ENCODE measurements at places on chromosomes 2 and 18.

DNA sequence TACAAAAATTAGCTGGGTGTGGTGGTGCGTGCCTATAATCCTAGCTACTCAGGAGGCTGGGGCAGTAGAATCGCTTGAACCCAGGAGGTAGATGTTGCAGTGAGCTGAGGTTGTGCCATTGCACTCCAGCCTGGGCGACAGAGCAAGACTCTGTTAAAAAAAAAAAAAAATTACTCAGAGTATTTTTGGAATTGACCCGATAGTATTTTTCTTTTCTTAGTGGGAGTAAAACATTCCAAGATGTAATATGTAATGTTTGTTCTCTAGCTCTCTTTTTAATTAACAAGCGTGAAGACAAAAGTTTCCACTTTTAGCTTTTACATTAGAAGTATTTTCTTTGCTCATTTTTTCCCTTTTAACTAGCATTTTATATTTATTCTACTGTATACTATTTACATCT lies 12.0 kb upstream of the TMEM18 start:
- H3K36me3 ChIP-seq = no peaks in the 10 kb centered on the region
- H3K27me3 ChIP-seq = no peaks in the 10 kb centered on the region
- H3K27ac ChIP-seq = no peak overlapping the region
- no peak for DNase-seq
- H3K4me3 ChIP-seq = no peak overlapping the region

- no peaks in the 10 kb centered on the region for H3K36me3 ChIP-seq
- peaks cover 45% of the 10 kb centered on the region for H3K27me3 ChIP-seq
- DNase-seq = no peak
- no peak overlapping the region for H3K4me3 ChIP-seq
Measured at GRCh38 chr2:11515490-11515981, 18.3 kb upstream of the GREB1 start.

DNA sequence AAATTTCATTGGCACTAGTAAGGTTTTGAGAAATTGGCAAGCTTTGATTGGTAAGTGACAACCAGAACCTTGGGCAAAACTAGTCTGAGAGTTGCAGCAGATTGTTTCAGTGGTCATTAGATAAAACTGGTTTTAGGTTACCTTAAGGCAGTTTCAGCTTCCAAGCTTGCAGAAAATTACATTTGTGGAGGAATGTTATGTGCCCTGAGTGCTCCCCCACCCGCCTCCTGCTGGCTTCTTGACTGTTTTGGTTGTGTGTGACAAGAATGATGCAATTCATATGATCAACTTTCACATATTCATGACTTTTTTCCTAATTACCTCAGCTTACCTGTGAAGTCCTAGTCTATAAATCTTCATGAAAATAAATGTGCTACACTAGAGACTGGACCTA lies 599.5 kb upstream of the ZNF804A start:
- H3K36me3 ChIP-seq = no peaks in the 10 kb centered on the region
- no peak overlapping the region for H3K4me3 ChIP-seq
- DNase-seq = no peak
- no peaks in the 10 kb centered on the region for H3K27me3 ChIP-seq

GRCh38 chr2:102141011-102141943 lies 1.3 kb upstream of the IL1R1 start:
- no peak overlapping the region for H3K27ac ChIP-seq
- H3K27me3 ChIP-seq = peaks cover 42% of the 10 kb centered on the region
- peaks cover 29% of the 10 kb centered on the region for H3K36me3 ChIP-seq

DNA sequence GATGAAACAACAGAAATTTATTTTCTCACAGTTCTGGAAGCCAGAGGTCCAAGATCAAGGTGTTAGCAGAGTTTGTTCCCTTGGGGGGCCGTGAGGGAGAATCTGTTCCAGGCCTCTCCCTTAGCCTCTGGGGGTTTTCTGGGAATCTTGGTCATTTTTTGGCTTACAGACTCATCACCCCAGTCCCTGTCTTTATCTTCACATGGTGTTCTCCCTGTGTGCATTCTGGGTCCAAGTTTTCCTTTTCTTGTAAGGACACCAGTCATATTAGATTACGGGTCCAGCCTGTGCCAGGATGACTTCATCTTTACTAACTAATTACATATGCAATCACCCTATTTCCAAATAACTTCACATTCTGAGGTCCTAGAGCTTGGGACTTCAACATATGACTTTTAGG lies 292.5 kb upstream of the TRIB2 start:
- H3K27ac ChIP-seq = no peak overlapping the region
- no peak for DNase-seq
- no peaks in the 10 kb centered on the region for H3K27me3 ChIP-seq

DNA sequence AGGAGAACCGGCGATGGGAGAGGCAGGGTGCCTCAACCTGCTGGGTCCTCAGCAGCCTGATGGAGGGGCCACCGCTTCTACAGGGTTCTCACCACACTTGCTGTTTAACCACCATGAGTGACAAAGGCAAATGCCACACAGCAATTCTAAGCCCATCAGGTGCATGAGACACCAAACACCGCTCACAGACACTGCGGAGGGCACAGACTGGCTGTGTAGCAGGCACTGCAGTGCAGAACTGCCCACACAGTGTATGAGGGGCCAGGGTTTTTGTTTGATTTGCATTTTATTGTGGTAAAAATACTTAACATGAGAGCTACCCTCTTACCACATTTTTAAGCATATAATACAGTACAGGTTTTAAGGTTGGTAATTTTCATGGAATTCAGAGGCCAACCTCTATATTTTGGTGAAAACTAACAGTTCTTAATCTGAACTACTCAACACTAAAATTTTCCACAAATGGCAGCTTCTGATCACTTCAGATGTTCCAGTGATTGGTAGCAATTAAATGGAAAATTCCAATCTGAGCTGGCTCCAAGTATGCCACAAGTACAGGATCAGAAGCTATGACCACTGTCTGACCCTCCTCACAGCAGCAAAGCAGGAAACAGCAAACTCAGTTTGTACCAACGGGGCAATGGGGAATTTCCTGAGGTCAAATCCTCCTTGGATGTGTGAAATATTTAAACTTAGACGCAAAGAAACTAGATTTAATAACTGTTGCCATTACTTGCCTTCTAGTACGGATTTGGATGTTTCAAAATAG lies 67.7 kb downstream of the FAM210A start:
- H3K27me3 ChIP-seq = no peaks in the 10 kb centered on the region
- H3K4me1 ChIP-seq = peaks cover 4% of the 10 kb centered on the region
- H3K27ac ChIP-seq = no peak overlapping the region
- no peak overlapping the region for H3K4me3 ChIP-seq

GRCh38 chr2:231727621-231728020 lies 19.3 kb downstream of the PTMA start:
- no peaks in the 10 kb centered on the region for H3K27me3 ChIP-seq
- no peak for DNase-seq
- no peak overlapping the region for H3K4me3 ChIP-seq
- H3K36me3 ChIP-seq = peaks cover 10% of the 10 kb centered on the region
- no peaks in the 10 kb centered on the region for H3K4me1 ChIP-seq

- peaks cover 25% of the 10 kb centered on the region for H3K36me3 ChIP-seq
- no peak for DNase-seq
- peak overlapping the region; percentile 18 for H3K27ac ChIP-seq
- H3K27me3 ChIP-seq = no peaks in the 10 kb centered on the region
Measured at GRCh38 chr2:239355139-239355538, 45.7 kb downstream of the HDAC4 start.

- H3K36me3 ChIP-seq = peaks cover 11% of the 10 kb centered on the region
- no peaks in the 10 kb centered on the region for H3K27me3 ChIP-seq
- H3K4me3 ChIP-seq = no peak overlapping the region
- H3K27ac ChIP-seq = no peak overlapping the region
- DNase-seq = no peak
Measured at GRCh38 chr18:74613381-74613780, 15.7 kb downstream of the ZNF407 start.

DNA sequence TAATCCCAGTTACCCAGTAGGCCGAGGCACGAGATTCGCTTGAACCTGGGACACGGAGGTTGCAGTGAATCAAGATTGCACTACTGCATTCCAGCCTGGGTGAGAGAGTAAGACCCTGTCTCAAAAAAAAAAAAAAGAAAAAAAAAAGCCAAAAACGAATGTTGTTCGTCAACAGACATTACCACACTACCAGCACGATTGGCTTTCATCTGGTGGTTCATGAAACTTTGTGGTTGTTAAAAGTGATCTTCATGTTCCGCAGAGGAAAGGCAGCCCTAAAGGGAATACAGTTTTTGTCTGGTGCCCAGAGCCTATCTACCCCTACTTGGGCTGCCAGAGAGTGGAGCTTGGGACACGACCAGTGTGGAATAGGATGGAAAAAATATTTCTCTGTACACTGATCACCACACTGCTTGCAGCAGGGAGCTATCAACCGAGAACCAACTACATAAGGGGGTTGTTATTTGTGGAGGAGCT lies 13.6 kb upstream of the CXCR4 start:
- peaks cover 95% of the 10 kb centered on the region for H3K4me1 ChIP-seq
- peak overlapping the region; percentile 87 for H3K4me3 ChIP-seq
- H3K36me3 ChIP-seq = no peaks in the 10 kb centered on the region
- DNase-seq = peak; percentile 86
- H3K27me3 ChIP-seq = no peaks in the 10 kb centered on the region

DNA sequence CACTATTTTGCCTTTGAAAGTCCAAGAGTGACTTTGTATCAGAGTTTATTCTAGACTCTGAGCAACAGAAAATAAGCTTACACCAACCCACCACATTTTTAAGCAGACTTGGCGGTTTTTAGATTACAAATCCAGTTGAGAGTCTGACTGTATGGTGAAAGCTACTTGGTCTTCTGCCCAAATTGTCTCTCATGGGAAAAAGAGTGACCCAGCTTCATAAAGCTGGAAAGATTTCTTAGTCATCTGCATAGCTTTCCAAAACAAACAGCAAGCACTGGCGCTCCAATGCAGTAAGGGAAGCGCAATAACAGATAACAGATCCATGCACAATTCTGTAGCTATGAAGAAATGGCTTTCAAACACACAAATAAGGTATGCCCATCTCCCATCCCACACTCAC lies 7.1 kb downstream of the DSG1 start:
- H3K36me3 ChIP-seq = no peaks in the 10 kb centered on the region
- H3K27me3 ChIP-seq = no peaks in the 10 kb centered on the region
- H3K4me3 ChIP-seq = no peak overlapping the region
- no peak for DNase-seq

DNA sequence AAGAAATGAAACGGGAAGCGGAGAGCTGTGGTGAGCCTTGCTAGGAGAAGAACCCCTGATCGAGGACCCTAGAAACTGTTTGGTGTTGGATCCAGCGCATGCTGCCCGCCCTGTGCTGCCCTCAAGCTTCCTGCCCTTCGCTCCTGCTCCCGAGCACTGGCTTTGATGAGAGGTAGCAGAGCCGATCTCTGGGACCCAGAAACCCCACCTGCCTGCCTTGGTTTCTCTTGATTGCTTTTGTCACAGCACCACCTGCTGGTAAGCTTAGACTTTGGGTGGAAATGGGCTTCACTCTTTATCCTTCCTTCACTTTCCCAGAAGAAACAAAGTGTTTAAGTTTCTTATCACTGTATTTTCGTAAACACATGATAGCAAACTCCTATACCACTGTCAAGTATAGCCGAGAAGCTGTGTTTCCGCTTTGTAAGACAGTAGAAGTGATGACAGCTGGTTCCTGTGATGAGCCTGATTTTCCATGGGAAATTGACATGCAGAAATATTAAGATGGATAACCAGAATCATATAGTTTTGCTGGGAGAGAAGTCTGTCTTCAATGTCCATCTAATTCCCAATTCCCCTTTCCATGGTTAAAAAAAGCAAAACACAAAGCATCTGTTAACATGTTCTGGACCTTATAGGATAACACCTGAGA lies 267.4 kb downstream of the PHLPP1 start:
- peak overlapping the region; percentile 56 for H3K4me3 ChIP-seq
- peaks cover 2% of the 10 kb centered on the region for H3K4me1 ChIP-seq
- peak; percentile 44 for DNase-seq
- H3K27ac ChIP-seq = no peak overlapping the region

DNA sequence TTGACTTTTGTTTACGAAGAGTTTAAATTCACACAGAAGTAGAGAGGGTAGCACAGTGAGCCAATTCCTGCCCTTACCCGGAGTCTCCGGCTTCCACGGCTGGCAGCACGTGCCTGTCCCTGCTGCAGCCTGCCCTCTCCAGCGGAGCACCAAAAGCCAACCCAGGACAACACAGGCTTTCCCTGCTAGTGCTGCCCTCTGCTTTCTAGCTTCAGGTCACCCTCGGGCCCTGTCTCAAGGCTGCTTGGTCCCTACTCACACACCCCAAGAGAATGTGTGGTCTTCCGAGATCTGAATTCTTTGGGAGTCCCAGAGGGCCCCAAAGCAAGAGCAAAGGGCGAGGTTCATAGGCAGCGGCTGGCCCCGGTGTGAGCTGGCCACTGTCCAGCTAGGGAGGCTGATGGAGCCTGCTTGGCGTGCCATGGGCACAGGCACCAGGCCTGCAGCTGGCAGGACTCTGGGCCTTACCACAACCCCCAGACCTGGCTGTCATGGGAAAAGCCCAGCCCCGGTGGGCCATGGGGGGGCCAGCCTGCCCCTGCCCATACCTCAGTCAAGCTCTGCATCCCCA lies 7.0 kb upstream of the HS6ST1 start:
- H3K27me3 ChIP-seq = peaks cover 3% of the 10 kb centered on the region
- DNase-seq = no peak
- H3K27ac ChIP-seq = peak overlapping the region; percentile 55
- H3K4me3 ChIP-seq = no peak overlapping the region
- no peaks in the 10 kb centered on the region for H3K36me3 ChIP-seq
- H3K4me1 ChIP-seq = peaks cover 10% of the 10 kb centered on the region

DNA sequence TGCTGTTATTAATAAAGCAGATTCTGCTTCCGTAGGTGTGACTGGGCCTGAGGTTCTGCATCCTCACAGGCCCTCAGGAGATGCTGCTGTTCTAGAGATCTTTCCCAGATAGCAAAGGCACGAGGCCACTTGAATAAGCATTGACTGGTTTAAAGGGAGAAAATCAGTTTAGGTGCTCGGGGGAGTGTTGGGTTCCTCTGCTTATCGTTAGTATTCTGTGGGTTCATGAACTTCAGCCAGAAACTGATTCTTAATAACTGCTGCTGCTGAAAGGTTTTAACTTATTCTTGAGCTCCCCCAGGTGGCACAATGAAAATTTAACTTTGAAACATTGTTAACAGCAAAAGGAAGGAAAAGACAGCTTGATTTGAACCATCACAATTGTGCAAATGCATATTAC lies 56.9 kb downstream of the ITGA6 start:
- DNase-seq = no peak
- H3K36me3 ChIP-seq = peaks cover 23% of the 10 kb centered on the region

GRCh38 chr18:48667276-48668254 lies 128.7 kb downstream of the CTIF start:
- no peak overlapping the region for H3K4me3 ChIP-seq
- DNase-seq = no peak
- peaks cover 18% of the 10 kb centered on the region for H3K27me3 ChIP-seq
- peaks cover 22% of the 10 kb centered on the region for H3K36me3 ChIP-seq
- H3K4me1 ChIP-seq = no peaks in the 10 kb centered on the region

GRCh38 chr2:88458633-88459032 lies 6.1 kb upstream of the FOXI3 start:
- no peaks in the 10 kb centered on the region for H3K36me3 ChIP-seq
- no peak overlapping the region for H3K4me3 ChIP-seq
- DNase-seq = no peak
- H3K27me3 ChIP-seq = peaks cover 53% of the 10 kb centered on the region
- no peaks in the 10 kb centered on the region for H3K4me1 ChIP-seq
